ENCODE measurements at places on chromosomes 13 and 19.

- no peak for DNase-seq
Measured at GRCh38 chr13:71626421-71627117, 240.4 kb downstream of the DACH1 start.

DNA sequence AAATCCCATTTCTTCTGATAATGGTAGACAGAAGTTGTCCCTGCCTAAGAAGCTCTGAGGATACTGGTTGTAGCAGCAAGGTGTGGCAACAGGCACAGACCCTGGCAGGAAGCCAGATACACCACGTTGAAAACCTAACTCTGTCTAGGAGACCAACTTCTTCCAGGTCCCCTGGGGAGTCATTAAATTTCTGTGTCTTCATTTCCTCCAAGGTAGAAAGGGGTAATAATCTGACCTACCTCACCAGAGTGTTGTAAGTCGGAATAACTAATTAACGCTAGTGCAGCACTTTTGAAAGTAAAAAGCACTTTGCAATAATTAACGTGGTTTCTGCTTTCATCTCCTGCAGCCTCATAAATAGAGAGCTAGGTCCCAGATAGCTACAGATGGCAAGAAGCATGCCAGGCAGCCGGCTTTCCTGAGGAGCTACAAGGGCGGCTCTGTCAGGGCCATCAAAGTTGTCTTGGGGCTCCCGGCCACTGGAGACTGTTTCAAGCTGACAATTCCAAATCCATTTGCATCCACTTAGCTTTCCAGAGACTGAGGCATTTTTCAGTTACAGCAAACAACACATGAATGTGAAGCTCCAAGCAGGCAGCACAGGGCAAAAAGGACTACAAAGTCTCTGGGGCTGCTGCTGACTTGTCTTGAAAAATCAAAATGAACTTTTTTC, 176.2 kb downstream of the FOXO1 start:
- DNase-seq, result no peak

- DNase-seq, result no peak
Measured at GRCh38 chr19:15551293-15552004, 43.1 kb downstream of the CYP4F22 start.

DNA sequence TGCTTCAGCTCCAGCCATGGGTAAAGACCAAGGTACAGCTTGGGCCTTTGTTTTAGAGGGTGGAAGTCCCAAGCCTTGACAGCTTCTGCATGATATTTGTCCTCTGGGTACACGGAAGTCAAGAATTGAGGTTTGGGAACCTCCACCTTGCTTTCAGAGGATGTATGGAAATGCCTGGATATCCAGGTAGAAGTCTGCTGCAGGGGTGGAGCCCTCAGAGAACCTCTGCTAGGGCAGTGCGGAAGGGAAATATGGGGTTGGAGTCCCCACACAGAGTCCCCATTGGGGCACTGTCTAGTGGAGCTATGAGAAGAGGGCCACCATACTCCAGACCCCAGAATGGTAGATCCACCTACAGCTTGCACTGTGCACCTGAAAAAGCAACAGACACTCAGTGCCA, 23.0 kb upstream of the MYO16 start:
- no peak for DNase-seq

- no peak for DNase-seq
Measured at GRCh38 chr13:27158335-27158734, 13.3 kb downstream of the USP12 start.

DNA sequence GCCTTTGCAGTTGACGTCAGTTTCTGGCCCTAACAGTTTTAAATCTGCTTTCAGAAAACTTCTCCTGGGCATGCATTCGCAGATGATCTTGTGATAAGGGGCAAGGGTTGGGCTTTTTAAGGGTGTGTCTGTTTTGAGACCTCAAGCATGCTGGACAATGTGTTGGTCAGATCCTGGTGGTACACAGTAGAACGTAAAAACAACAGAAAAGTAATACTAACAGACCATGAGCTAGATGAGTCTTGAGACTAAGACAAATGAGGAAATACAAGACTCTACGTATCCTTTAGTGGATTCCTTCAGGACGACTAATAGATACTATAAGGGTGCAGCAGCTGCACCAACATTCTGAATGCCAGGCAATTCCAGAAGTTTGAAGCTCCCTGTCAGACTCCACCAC, 237.6 kb downstream of the DNAJC15 start:
- DNase-seq, result no peak

- DNase-seq, result no peak
Measured at GRCh38 chr13:78719367-78719766, 60.4 kb upstream of the OBI1 start.

- no peak for DNase-seq
Measured at GRCh38 chr13:112005925-112006324, 61.0 kb upstream of the SOX1 start.

- DNase-seq, result no peak
Measured at GRCh38 chr13:113049521-113049941, 56.1 kb upstream of the F7 start.

- no peak for DNase-seq
Measured at GRCh38 chr19:30106417-30107095, 164.5 kb downstream of the URI1 start.

- DNase-seq, result no peak
Measured at GRCh38 chr13:63700350-63700749, 2284.7 kb upstream of the PCDH20 start.

DNA sequence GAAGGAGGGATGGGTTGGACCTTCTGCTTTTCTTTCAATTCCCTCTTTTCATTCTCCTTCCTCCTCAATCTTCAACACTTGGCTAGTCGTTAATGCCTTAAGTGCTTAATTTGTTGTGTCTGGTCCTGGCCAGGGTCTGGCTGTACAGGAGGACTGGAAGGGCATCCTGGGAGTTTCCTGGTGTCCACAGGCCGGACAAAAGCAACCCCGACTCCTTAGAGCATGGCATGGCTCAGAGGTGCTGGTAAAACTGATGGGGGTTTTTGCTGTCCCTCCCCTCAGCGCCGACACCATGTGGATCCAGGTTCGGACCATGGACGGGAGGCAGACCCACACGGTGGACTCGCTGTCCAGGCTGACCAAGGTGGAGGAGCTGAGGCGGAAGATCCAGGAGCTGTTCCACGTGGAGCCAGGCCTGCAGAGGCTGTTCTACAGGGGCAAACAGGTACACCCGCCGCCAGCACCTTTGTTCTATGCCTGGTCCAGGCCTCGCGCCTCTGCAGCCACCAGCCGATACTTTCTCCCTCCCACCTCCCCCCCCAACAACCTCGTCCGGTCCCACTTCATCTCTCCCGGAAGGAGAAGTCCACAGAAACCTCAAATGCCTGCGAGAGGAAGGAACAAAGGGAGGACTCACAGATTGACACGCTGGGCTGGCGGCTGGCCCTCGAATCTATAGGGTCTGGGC, 1.4 kb downstream of the UHRF1 start:
- DNase-seq, result no peak

DNA sequence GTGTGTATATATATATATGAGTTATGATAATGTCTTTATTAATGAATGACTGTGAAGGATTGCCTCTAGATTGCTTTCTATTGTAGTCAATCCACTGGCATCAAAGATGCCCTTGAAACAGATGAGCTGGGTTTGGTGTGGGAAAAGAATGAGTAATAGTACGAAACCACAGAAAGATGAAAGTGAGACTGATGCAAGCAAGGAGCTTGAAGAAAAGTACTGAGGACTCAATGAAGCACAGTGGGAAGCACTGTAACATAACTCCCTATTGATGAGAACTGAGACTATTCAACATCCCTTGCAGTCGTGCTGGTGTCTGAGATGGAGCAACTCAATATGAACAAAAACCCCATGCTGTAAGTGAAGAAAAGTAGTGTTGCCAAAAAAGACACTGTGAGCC, 1794.2 kb downstream of the SLITRK5 start:
- DNase-seq, result no peak

DNA sequence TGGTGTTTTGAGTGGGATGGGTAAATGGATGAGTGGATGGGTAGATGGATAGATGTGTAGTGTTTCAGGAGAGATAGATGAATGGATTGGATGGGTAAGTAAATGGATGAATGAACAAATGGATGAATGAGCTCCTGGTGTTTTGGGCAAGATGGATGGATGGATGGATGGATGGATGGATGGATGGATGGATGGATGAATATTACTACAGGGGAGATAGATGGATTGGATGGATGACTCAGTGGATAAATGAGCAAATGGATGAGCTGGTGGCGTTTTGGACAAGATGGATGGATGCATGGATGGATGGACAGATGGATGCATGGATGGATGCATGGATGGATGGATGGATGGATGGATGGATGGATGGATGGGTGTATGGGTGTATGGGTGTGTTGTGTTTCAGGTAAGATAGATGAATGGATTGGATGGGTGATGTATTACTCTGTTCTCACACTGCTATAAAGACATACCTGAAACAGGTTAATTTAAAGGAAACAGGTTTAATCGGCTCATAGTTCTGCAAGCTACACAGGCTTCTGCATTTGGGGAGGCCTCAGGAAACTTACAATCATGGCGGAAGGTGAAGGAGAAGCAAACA, 12.3 kb downstream of the ZSWIM4 start:
- DNase-seq, result no peak

DNA sequence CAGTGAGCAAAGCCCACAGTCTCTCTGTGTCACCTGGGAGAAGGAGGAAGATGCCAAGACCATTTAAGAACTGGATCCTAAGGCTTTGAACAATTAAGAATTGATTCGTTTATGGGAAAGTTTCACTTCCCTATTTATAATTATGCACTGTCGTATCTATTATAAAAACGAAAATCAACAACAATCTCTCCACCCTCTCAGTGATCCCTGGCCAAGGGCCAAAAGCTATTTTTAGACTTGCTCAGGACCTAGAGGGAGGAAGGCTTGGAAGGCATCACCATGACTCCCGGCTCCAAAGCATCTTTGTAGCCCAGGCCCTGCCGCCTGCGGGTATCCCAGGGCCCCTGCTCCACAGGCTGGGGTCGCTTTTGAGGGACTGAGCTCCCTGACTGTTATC, 1.3 kb downstream of the RHPN2 start:
- DNase-seq, result no peak

Measured in substantia nigra (tissue), 51 donors.